ENCODE measurements at places on chromosomes 2 and 18.

DNA sequence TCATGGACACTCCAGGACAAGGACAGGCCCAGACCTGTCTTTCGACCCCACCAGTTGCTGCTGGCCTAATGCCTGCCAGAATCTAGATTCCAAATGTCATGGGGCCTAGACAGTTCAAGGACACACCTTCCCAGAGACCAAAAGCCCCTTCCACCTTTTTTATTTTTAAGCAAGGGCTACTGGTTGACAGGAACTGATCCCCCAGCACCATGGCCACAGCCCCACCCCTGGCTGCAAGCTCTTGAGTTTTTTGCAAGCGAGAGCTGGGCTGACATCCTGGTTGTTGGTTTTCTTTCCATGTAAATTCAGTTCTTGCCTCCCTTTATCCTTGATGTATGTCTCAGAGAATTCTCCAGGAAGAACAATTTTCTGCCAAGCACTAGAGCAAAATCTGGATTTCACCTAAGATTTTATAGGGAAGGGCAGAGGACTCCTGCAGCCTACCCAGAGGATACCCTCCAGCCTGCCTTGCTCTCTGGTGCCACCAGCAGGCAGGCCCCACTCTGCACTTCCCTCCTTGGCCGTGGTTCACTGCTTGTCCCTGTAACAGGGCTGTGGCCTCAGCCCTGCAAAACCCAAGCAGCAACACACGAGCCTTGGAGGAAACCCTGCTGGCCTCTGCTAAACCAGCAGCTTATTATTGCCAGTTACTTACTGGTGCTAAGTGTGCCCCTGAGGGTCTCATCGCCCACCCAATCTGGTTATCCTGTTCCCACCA, 97.7 kb downstream of the TWIST2 start:
- DNase-seq = no peak

- no peak for DNase-seq
Observed at GRCh38 chr2:129827311-129828090, 152.0 kb upstream of the RAB6C start.

DNA sequence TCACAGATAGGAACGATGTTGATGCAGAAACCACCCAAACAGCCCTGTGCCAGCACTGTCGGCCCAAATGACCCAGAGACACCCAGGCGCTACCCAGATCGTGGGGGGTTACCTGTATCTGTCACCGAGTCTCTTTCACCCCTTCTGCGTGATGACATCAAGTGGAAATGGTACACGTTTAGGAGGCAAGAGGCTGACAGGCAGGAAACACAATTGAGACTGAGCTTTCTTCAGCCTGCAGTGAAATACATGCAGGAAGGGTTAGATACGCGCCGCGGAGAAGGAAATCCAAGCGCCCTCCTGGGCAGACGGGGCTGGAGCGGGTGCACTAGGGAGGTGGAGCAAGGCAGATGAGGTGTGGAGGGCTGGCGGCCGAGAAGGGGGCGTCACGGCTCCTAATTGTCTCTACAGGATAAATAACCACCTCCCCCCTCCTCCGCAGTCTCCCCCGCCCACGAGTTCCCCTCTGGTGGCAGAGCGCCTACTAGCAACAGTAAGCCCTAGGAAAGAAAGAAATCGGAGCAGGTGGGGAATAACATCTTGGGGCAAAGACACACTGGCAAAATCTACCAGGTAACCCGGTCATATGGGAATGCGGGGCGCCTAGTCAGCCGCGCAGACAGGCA, at the start of gene RNF152:
RNF152 (minus strand) TSS at position 325 of the 626 bp plus-strand sequence. CDS start 76,544 bp downstream, outside the sequence.
- DNase-seq = no peak

DNA sequence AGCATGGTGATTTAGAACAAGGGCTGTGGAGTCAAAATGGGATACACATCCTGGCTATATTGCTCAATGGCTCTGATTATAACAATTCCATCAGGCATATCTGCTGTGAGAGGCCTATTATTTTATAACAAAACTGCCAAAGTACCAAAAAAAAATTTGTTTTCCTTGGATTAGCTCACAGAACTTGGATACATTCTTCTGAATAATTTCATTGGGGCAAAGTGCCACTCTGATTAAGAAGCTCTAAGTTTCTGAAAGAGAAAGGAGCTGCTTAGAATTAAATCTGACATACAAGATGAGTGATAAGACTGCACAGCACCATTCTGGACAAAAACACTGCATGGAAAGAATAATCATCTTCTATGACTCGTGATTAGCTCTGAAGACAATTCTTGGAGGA, 85.7 kb downstream of the SMC6 start:
- no peak for DNase-seq

DNA sequence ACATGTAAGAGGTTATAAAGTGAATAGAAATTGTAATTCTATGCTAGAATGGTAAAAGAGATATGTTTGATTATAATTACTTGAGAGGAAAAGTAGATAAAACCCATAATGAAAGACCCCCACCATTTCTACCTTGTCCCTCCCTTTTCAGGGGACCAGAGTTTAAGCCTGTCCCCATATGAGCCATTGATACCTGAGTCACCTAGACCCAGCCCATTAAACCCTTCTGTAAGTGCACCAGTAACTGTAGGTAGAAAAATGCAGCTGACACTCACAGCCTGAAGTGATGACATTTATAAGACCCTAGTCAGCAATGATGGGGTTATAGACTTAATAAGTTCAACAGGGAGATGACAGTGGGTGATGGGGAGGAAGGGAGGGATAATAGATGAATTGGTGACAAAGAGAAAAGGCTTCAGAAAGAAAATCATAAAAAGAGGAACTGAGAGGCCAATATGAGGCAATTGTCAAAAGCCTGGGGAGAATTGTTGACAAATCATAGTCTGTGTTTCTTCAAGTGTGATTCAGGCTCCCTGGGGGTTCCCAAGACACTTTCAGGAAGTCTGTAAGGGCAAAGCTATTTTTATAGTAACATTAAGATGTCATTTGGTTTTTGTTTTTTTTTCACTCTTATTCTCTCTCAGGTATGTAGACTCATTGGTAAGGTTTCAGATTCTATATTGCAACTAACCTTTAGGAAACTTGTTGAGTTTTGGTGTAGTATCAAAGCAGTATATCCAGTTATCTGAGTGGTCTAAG, 544.2 kb downstream of the SATB2 start:
- DNase-seq = no peak

GRCh38 chr2:150531591-150531990, 44.1 kb upstream of the RND3 start:
- DNase-seq = no peak

- no peak for DNase-seq
Observed at GRCh38 chr2:207289295-207290018, 123.7 kb upstream of the KLF7 start.

GRCh38 chr18:986051-986450, 81.4 kb downstream of the ADCYAP1 start:
- DNase-seq = no peak

DNA sequence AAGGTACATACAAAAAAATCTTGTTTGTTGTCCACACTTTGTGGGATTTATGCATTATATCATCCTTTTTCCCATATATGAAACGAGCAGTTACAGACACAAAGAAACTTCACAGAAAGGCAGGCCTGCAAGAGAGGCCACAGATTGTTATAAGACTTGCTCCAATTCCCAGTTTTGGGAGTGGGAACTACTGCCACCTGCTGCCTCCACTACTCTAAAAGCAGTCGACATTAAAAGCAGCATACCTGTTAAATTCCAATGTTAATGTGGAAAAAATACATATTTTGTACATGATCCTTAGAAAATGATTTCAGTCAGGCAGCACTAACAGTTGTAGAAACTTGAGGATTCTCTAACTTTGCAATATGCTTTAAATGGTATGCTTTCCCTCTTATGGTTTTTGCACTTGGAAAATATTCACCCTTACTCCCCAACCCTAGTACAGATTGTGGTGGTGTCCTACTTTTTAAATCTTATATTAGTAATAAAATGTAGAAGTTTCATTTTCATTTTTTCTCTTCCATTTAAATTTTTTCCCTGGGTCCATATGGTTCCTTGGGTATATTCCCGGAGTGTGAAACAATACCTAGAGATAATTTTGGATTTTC, 37.9 kb downstream of the SLC38A11 start:
- DNase-seq = no peak

GRCh38 chr18:39318008-39318407, 1752.4 kb upstream of the CELF4 start:
- DNase-seq = no peak

- DNase-seq = no peak
Observed at GRCh38 chr2:188158337-188159100, 133.2 kb upstream of the GULP1 start.

DNA sequence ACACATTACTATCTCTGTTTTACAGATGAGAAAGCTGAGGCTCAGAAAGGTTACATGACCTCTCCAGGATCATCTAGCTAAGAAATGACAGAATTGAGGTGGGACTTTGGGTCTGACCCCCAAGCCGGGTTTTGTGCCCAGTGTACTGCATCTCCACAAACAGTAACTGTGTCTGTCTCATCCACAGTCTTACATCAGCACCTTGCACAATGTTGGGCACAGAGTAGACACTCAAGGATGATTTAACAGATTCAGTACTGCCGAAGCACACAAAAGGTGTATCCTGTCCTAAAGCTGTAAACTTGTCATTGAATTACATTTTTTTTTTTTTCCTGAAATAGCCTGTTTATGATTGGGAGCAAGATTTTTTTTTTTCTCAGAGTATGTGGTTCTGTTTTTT, 84.8 kb downstream of the ADCYAP1 start:
- DNase-seq = no peak

GRCh38 chr2:66125951-66126350, 309.0 kb upstream of the MEIS1 start:
- DNase-seq = no peak

DNA sequence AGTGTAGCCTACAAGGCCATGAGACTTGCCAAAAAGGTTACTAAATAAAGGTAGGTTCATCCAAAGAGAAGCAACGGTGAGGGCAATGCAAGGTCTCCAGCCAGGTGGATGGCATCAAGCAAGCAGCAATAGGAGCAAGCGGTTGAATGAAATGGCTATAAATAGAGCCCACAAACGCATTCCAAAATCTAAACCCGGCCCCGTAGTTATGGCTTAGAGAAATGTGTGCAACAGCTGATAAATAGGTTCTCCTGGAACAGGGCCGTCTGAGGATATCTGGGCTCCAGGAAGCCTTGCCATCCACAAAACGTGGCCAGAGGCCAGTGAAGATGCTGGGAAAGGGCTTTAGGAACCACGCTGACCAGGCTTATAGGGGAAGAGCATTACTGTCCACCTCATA, 146.1 kb upstream of the PID1 start:
- no peak for DNase-seq

GRCh38 chr2:29314816-29315571, 199.8 kb downstream of the CLIP4 start:
- no peak for DNase-seq

GRCh38 chr2:106058469-106059137, 135.5 kb downstream of the UXS1 start:
- DNase-seq = no peak

- DNase-seq = no peak
Observed at GRCh38 chr2:223997938-223998337, 40.7 kb downstream of the MRPL44 start.

DNA sequence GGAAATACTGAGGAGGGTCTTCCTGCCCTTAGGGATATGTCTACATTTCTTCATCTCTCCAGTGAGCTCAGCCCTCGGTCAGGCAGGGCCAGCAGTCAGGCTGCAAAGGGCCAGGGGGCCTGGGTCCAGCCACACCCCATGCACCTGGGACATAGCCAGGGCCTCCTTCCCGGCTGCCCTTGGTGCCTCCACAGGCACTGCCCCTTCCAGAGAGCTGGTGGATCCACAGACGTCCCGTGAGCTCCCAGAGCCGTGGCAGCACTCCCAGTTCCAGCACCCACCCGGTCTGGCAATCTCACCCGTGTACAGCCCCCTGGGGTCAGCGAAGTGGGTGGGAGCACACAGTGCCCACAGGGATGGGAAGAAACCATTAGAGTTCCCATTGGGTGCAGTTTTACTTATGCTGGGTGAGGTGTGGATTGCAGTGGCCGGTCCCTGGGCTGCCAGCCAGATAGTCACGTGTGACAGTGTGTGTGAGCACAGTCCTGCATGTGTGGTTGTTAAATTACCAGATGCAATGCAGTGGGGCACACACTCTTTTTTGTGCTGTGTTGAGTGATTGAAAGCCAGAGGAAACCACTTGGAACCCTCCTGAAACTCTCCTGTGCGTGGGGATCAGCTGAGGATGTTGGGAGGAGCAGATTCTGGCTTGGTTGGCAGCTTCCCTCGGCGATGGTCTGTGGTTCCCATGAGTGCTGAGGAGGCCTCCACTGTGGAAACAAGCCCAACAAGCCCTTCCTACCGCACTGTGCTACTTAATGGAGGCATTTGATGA, 131.0 kb downstream of the SNTG2 start:
- no peak for DNase-seq

- DNase-seq = no peak
Observed at GRCh38 chr2:106667478-106668070, 180.4 kb downstream of the CD8B2 start.

GRCh38 chr2:200467806-200468681, 41.8 kb downstream of the KCTD18 start:
- no peak for DNase-seq

- DNase-seq = no peak
Observed at GRCh38 chr2:30780776-30781330, 26.4 kb downstream of the CAPN13 start.

DNA sequence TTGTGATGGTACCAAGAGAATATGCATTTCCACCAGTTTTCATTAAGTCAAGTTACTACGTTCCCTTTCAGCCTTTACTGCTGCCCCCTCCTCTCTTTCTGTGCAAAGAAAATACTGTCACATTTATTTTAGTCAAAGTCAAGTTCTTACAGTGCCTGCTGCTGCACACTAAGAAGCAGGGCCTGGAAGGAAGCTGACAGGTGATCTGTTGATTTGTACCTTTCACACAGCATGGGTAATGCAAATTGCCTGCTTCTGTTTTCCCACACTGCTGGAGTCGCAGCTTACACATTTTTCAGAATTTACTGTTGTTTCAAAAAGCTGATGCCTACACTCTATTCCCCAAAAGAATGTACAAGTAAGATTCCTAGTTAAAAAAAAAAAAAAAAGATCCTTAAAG, 48.7 kb upstream of the CD226 start:
- no peak for DNase-seq

DNA sequence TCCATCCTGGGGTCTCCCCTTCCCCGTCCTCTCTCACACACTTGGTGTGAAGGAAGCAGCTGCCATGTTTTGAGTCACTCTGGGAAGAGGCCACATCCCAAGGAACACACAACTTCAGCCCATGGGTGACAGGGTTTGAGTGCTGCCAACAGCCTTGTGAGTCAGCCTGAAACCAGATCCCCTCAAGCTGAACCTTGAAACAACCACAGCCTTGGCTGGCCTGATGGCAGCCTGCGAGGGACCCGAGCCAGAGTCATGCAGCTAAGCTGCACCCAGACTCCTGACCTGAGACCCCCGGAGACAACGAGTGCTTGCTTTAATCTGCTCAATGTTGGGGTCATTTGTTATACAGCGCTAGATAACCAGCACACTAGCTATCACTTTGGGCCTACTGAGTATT, 19.3 kb upstream of the MC2R start:
- no peak for DNase-seq

GRCh38 chr2:70947556-70948184, 12.0 kb downstream of the ATP6V1B1 start:
- no peak for DNase-seq

DNA sequence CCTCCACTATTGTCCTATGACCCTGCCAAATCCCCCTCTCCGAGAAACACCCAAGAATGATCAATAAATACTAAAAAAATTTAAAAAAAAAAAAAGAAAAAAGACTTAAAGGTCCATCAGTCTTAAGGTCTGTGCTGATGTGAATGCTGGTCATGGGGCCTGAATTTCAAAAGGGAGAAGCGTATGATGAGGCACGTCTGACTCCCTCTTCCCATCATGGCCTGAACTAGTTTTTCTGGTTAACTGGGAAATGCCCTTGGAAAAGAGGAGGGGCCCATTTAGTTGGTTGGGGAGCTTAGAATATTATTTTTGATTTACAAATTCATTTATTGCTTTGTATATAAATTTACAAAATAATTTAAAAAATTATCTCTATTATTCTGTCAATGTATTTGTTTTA, 291.0 kb upstream of the CDH19 start:
- DNase-seq = no peak
